ENCODE measurements at places on chromosomes 2 and 18. TPM values are rescaled to one million over a fixed set of nuclear protein-coding genes. Genes with fewer than 3 reads are reported as not detected.

The TEX51 gene
- not detected for total RNA-seq

The SP9 gene
- not detected for total RNA-seq

GRCh38 chr2:216596236-216596979 is 36.8 kb upstream of the IGFBP2 start:
- peak overlapping the region; percentile 66 for H3K27ac ChIP-seq
- no peaks in the 10 kb centered on the region for H3K27me3 ChIP-seq
- no peak overlapping the region for H3K4me3 ChIP-seq
- H3K4me1 ChIP-seq = peaks cover 7% of the 10 kb centered on the region

GRCh38 chr2:206876216-206876860 is 63.0 kb upstream of the CPO start:
- H3K27me3 ChIP-seq = no peaks in the 10 kb centered on the region
- no peaks in the 10 kb centered on the region for H3K36me3 ChIP-seq
- H3K27ac ChIP-seq = no peak overlapping the region
- no peak overlapping the region for H3K4me3 ChIP-seq

DNA sequence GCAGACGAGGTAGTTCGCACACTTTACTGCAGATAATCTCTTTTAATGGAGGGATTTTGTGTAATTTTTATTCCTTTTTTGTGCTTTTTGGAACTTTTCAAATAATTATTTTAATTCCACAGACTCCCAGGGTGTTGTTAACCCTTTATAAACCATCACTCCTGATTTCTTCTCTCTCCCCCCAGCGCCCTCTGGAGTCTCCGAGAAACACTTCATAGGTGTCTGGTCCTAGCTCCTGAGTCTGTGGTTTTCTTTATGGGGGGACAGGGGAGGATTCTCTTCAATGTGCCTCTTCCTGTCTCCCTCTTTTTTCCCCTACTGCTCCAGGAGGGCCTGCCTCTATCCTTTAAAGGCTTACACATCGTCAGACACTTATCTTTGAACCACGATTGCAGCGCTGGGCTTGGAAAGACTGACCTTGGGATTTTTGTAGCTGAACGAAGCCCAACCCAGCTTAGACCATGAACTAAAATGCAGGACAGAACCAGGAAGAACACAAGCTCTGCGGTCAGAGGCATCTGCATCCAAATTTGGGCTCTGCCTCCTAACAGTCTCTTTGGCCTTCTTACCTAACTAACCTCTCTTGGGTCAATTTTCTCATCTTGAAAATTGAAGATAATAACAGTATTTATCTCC is 7.1 kb upstream of the PKDCC start:
- H3K4me3 ChIP-seq = no peak overlapping the region
- H3K27me3 ChIP-seq = no peaks in the 10 kb centered on the region
- no peak overlapping the region for H3K27ac ChIP-seq
- H3K4me1 ChIP-seq = no peaks in the 10 kb centered on the region
- DNase-seq = no peak

DNA sequence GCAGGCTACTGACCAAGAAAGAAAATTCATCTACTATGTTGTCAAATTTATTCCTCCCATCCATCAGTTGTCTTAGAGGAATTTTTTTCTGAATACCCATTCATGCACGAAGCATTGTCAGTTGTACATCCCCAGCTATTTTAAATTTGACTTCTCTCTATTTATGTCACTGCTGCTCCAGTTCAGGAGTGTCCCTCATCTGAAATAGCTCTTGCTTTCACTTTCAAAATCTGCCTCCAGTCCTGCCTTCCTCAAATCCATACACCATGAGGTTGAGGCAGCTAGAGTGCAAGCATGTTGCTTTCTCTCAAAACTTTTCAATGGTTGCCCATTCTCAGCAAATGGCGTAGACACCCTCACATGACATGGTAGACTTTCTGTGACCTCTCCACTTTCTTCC is 335.4 kb upstream of the CDH2 start:
- no peak for DNase-seq
- H3K4me1 ChIP-seq = no peaks in the 10 kb centered on the region

DNA sequence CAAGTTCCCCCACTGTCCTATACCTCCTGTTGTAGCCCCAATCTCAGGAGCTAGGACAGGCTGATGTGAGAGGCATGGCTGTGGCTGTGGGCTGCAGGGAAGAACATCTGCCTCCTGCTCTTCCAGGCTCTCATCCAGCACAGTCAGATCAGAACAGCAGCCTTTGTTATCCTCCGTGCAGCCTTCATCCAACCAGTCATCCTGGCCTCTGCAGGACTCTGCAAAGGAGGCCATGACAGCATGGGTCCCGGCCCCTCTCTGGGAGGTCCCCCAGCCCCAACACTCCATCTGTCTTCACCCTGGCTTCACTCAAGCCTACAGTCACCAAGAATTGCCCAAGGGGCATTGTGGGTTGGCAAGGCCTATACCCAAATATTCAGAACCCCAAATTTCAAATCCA is 223.2 kb upstream of the COPS8 start:
- DNase-seq = no peak
- H3K4me1 ChIP-seq = no peaks in the 10 kb centered on the region
- no peak overlapping the region for H3K4me3 ChIP-seq
- no peaks in the 10 kb centered on the region for H3K27me3 ChIP-seq

DNA sequence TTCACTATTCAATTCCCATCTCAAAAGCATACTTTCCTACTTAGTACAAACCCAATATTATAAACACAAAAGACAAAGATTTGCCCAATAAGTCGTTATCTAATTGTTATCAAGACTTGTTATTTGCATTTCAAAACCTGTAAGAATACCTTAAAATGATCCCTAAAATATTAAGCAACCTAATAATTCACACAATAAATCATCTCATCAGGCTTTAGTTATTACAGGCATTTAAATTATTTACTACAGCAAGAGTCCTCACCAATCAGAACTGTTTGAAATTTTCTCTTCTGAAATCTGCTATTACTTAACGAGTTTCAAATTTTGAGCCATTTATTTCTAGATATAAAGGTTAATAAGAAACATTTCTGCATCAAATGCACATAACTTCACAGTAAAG is 1.6 kb downstream of the CCDC88A start:
- H3K36me3 ChIP-seq = no peaks in the 10 kb centered on the region
- no peaks in the 10 kb centered on the region for H3K27me3 ChIP-seq
- no peak for DNase-seq
- H3K4me3 ChIP-seq = peak overlapping the region; percentile 66

Data from uterus (tissue), 4 donors.